Kidney (tissue), 22 donors: ENCODE measurements at places on chromosomes 7 and 10.

DNA sequence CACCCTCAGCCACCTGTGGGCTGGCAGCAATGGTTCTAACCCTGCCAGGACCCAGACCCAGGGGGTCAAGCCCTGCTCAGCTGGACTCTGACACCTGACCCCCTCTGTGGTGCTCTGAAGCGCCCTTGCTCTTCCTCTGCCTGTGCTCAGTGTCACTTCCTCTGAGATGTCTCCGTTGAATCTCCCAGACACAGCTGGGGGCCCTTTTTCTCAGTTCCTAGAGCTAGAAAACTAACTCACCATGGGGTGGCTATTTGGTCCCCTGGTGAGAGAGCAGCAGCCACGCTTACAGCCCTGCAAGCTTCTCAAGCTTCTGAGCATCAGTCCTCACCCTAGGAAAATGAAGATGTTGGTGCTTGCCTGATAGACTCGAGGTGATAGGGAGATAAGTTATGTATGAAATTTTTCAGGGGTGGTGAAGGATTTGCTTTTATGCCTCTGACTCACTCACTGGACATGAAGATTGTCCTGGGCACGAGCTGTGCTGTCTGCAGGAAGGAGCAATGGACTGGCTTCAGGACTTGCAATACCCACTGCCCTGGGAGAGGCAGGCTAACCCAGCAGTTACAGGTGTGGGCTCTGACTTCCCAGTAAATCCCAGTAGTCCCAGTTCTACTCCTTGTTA lies 29.6 kb downstream of the COL13A1 start:
- no peak for DNase-seq

GRCh38 chr7:93447509-93447908 lies 127.0 kb downstream of the CALCR start:
- no peak for DNase-seq

GRCh38 chr7:29005829-29006228 lies 47.7 kb upstream of the TRIL start:
- DNase-seq, result no peak

- peak; percentile 92 for DNase-seq
Observed at GRCh38 chr10:121598263-121599249, at the start of gene FGFR2. Gene FGFR2 (minus strand): TSS chr10:121598444. CDS start chr10:121593817, 4,627 bp downstream.

DNA sequence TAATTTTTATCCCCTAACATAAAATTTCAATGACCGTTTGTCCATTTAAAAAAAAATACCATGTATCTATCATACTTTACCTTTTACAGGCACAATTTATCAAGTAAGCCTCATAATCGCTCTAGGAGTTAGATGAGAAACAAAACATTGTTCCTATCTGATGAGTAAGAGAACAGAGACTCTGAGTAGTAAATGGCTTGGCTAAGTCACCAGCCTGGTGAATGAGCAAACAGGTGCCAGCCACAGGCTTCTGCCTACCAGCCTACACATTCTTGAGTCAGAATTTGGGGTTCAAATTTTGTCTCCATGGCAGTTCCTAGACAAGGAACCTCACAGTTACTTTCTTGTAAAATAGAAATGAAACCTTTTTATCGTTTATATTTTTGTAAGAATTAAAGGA lies 235.4 kb downstream of the HGF start:
- no peak for DNase-seq

GRCh38 chr10:47359626-47360418 lies 11.7 kb downstream of the RBP3 start:
- no peak for DNase-seq

GRCh38 chr7:264541-265191 lies 25.3 kb upstream of the FOXL3 start:
- DNase-seq, result peak; percentile 42

DNA sequence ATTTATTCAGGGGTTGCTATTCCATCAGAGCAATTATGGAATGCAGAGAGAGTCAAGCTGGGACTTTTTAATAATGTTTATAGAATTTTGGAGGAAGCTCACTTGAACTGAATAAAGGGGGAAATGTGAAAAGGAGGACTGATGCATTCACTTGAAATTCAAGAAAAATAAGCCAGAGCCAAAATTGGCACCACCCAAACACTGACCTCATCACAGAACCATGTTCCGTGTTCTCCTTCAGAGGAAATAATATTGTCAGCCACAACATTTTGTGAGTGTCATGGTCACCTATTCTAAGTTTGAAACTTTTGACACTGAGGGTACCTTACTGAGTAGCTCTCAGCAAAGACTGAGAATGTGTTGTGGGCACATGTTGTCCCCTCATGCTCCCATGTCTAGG lies 207.0 kb downstream of the ANK3 start:
- DNase-seq, result no peak

DNA sequence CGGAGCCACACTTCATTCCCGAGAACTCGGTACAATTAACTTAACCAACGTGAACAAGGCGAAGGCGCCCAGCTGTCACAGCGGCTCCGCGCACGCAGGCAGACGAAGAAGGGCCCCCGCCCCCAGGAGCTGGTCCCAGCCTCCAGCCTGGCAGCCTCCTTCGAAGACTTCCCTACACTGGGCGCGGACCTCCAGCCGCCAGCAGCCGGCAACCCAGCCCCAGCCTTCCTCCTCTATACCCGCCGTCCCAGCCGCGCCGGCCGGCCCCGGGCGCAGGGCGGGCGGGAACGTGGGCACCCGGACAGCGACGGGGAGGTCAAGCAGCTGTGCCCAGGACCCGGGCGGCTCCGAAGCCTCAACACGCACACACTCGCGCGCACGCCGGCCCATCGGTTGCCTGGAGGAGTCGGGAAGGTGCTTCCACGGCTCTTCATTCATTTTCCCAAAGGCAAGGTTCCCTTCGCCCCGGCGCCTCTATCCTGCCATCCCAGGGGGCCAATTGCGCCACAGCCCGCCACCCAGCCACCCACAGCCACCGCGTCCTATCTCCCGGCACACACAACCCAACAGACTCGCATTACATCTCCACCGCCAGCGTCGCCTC lies 1.6 kb downstream of the CHST15 start:
- peak; percentile 55 for DNase-seq

DNA sequence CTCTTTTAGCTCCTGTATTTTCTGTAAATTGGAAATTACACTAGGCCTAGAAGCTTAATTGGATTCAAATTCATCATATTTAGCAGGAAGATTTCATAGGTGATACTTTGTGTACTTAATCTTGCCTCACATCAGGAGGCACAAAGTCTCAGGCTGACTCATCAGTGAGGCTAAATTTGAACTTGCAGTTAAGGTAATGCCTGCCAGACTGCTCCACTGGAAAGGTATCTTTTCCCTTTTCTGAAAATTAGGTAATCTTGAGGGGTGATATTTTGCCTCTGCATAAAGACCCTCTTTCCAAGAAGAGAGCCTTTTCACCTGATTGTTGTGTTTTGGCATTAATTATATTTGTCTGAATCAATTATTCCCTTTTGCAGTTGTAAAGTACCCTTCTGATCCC lies 14.6 kb downstream of the PPIA start:
- DNase-seq, result no peak

DNA sequence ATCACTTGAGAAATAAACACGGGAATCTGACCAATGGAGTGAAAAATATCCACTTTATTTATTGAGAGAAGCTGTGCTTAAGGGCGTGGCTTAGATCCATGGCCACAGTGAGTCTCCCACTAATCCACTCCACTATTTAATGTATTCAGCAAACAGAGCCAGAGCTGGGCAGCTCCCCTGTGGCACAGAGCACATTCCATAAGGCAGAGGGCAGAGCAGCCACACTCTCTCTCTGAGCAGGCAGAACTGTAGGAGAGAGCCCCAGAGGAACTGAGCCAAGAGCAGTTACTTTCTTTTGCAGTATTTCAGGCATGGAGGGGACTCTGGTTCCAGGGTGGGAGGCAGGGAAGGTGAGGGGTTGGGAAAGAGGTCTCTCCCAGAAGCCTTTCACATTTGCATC lies 106.0 kb downstream of the GALNT17 start:
- peak; percentile 46 for DNase-seq

- no peak for DNase-seq
Observed at GRCh38 chr7:85630904-85631600, 444.2 kb upstream of the SEMA3D start.

DNA sequence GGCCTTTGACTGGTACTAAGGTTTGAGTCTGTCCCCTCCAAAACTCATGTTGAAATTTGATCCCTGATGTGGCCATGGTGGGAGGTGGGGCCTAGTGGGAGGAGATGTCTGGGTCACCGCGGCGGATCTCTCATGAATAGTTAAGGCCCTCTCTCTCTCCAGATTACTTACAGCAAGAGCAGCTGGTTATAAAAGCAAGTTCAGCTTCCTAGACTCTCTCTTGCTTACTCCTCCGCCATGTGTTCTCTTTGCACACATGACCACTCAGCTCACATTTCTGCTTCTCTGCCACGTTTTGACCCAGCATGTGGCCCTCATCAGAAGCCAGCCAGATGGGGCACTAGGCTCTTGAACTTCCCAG lies 29.9 kb upstream of the ZMIZ1 start:
- DNase-seq, result peak; percentile 85

- peak; percentile 55 for DNase-seq
Observed at GRCh38 chr7:87564296-87564963, 36.3 kb downstream of the ABCB1 start.

- DNase-seq, result no peak
Observed at GRCh38 chr10:72336259-72337038, 18.3 kb downstream of the DNAJB12 start.

DNA sequence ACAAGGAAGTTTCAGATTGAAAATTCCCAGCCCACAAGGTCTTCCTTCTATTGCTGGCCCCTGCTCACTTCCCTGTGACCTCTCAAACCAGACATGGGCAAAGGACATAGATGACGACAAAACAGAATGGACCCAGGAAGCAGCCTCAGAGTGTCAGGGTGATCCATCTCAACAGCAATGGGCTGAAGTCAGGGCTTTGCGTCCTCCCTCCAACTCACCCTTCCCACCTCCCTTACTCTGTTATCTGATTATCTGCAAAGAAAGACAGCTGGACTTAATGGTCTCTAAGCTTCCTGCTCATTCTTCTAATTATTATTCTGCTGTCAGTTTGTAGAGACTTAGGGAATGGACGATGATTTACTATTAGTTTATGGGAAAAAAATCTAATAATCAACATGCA lies 115.9 kb downstream of the PIP4K2A start:
- no peak for DNase-seq

GRCh38 chr7:22663357-22663718 lies 63.7 kb upstream of the IL6 start:
- DNase-seq, result no peak

DNA sequence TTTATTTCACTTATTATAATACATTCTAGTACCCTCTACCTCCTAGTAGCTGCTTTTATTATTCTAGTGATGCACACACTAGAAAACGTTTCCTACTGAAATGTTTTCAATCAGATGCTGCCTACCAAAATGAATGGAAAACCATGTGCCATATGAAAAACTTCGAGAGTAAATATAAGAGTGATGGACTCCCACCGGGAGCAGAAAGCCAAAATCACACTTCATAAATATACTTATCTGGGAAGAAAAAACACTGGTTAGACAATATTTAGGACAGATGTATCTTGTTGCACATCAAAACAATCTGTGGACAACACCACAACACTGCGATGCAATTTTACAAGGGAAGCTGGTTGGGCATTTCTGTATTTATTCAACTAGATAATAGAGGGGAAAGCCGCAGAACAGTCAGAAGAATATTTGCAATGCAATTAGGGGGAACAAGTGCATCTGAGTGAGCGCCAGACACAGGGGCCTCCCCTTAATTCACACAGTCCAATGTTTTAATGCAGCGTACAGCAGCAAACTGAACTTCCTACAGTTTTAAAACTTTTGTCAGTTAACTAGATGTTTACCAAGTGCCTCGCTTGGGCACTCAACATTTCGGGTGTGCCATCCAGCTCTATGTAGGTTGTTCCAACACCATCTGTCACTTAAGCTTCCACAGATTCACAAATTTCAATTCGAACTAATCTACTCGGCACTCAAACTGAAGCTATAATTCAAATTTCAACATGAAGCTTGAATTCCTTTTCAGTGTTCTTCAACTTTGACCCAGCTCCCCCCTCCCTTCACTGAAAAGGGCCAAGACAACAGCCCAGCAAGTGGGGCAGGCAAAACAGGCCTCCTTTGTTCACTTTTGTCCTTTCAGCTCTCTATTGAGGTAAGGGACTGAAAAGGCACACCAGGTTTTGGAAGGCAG lies 7.4 kb downstream of the NRCAM start:
- no peak for DNase-seq

DNA sequence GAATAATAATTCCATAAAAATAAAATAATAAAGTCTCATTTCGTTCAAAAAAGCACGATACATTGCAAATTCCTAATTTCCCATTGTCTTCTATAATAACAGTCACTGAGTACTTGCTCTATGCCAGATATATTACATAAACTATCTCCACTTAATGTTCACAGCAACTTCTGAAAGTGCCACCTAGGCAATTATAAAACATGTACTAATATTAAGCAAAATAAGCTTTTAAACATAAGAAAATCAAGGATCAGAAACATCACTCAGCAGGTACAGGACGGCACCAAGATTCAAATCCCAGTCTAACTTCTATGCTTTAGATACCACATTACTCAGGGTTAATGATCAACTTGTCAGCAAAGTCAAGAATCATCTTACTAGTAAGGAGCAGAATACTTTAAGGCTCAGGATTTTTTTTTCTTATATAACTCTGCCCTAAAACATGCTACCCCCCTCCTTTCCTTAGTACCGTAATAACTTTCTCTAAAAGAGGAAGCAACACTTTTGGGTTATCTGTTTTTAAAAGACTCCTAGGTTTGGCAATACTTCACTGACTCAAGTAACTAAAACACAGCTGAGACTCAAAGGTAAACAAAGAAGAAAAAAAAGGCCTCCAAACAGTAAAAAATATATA lies 51.3 kb downstream of the USP6NL start:
- no peak for DNase-seq

- no peak for DNase-seq
Observed at GRCh38 chr10:87646935-87647334, 12.7 kb upstream of the PAPSS2 start.

GRCh38 chr7:11846361-11846955 lies 14.5 kb upstream of the THSD7A start:
- no peak for DNase-seq

DNA sequence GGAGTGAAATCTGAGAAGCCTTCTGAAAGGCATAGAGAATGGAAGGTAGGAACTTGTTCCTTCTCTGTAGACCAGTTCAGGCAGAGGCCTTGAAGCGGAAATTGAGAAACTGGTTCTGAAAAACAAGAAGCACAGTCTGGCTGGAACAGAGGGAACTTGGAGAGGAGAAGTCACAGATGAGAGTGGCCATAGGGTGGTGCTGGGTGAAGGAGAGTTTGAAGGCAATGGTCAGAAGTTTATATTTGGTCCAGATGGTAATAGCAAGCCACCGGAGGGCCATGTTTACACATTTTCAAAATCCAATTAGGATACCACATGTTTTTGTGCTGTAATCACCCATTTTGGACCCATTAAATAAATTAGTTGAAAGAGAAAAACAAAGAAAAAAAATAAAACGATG lies 692.5 kb downstream of the INHBA start:
- DNase-seq, result no peak

DNA sequence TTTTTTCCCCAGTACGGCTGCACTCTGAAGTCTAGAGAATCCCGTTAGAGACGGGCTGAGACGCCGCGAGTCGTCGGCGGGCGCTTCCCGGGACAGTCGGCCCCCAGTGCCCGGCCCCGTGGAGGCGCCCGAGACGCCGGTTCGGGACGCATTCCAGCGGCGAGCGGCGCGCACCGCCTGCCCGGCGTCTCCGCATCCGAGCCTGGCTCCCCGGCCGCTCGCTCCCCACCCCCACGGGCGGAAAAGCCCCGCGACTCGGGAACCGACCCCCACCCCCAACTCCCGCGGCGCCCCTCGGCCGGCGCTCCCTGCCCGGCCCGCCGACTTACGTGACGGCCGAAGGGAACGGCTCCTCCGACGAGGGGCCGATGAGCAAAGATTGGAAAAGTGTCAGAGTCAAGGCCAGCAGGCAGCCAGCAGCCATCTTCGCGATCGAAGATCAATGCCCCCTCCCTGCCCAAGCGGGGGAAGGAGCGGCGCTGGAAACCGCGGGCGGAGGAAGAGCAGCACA lies 486 bp downstream of the CACNA2D1 start:
- peak; percentile 54 for DNase-seq
